ENCODE measurements at places on chromosomes 11 and 22.

DNA sequence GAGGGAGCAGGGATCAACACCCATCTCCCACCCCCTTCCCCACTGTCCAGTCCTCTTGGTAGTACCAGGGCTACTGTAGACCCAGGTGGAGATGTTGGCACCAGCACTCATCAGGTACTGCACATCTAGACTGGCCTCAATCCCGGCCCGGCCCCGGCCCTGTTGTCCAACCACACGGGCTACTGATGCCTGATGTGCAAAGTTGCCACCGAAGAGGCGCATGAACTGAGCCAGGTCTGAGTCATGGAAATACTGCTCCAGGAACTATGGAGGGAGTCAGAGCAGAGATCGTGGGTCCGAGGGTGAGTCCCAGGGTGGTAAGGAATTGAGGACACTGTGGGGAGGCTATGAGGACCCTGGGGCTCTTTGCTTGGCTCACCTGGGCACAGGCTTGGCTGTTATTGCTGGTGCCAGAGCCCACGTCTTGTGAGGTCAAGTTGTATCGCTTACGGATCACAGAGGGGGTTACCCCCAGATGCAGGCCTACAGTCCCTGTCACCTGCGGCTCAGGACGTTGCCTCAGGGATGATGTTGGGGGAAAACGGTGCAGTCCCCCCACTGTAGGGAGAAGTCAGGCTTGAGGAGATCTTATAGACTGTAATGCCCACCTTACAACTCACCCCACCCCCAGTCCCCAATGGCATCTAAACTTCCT lies 2.5 kb downstream of the TPP1 start:
- DNase-seq = no peak

DNA sequence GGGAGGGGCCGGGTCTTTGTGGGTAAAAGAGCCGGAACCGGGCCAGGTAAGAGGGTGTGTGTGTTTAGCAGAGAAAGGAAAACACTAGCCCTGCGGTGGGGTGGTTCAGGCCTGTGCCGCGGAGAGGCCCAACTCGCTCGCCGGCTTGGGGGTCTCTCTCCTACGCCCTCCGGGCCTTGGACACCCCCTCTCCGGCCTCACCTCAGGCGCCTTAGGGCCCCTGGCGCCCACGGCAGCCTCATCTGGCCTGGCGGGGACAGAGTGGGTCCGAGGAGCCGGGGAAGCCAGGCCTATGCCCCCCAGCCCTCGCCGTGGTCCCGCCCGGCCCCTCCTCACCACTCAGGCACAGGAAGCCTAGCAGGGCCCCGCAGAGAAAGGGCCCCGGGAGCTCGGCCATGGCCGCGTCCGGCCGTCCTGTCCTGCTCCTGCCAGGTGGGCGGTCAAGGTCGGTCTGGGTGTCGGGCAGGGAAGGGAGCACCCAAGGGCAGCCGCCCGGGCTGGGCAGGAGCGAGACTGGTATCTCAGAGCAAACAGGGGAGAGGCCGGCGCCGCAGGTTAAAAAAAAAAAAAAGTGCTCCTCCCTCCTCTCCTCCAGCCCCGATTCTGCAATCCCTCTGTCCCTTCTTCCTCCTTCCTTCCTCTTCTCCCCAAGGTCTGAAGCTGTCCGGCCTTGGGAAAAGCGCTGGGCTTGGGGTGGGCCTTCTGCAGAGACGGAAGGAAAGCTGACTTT lies at the start of gene VSIG2:
Gene VSIG2 (minus strand): TSS at position 515 of the 730 bp plus-strand sequence. CDS start 118 bp downstream, at position 397.
- no peak for DNase-seq

- no peak for DNase-seq
Observed at GRCh38 chr22:44538051-44538450, 40.0 kb upstream of the RTL6 start.

DNA sequence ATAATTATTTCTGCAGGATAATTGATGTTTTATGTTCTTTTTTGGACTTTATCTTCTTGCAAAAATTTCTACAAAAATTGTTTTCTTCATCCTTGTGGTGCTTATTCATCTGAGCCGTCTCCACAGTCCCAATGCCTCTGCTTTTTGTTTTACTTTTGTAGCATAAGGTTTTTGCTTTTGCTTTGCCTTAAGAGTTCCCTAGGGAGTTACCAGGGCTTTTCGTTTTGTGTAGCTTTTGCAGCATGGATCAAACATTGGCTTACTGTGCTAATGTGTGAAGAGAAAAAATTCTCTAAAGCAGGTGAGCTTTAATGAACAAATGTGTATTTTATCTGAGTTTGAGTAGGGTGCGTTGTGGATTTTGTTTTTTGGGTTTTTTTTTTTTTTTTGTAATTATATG lies 11.8 kb downstream of the XBP1 start:
- no peak for DNase-seq

DNA sequence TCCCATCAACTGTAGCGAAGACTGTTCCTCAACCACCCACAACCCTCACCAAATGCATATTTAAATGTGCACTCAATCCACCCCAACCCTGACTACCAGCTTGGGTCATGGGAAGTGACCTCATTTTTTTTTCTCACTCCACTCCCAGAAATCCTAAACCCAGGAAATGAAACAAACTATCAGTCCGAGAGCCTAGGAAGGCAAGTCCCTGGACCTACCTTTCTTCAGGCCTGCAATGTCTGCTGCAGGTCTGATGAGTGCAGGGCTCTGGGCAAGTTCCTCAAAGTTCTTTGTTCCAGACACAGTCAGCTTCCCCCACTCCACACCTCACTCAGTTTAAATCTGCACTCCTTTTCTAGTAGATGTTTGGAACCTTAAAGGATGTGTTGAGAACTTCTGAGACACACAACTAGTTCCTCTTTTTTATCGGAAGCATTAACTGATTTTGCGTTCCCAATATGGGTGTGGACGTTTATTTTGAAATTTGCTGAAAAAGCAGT lies at the start of gene MS4A4E:
Gene MS4A4E (minus strand): TSS at position 398 of the 500 bp plus-strand sequence. CDS start 13,082 bp downstream, outside the sequence.
- DNase-seq = no peak

- DNase-seq = no peak
Observed at GRCh38 chr11:11344045-11344444, 9.0 kb downstream of the CSNK2A3 start.

GRCh38 chr11:70456921-70457532 lies 58.7 kb downstream of the CTTN start:
- DNase-seq = no peak

GRCh38 chr11:9748361-9748970 lies 84.6 kb downstream of the SWAP70 start:
- no peak for DNase-seq

Data from T-helper 9 cell (primary cell).